ENCODE measurements at places on chromosomes 16 and 17. TPM values are rescaled to one million over a fixed set of nuclear protein-coding genes. Genes with fewer than 3 reads are reported as not detected.

Gene KRTAP16-1
- 4.5 TPM for total RNA-seq

GRCh38 chr16:85569615-85570212 is 43.4 kb upstream of the GSE1 start:
- DNase-seq: no peak

DNA sequence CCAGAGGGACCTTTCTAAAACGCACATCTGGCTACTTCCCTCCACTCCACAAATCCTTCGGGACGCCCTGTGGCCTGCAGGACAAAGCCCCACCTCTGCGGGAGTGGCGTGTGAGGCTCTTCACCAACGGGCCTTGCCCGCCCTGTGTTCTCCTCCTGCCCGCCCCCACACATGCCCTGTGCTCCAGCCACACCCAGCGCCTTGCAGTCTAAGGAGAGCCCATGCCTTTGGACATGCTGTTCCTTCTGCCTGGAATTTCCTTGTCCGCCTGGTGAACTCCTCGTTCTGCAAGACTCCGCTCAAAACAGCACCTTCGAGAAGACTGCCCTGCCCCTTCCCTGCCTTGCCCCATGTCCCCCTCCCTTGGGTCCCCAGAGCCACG is 7.4 kb downstream of the ELOB start:
- no peak for DNase-seq

DNA sequence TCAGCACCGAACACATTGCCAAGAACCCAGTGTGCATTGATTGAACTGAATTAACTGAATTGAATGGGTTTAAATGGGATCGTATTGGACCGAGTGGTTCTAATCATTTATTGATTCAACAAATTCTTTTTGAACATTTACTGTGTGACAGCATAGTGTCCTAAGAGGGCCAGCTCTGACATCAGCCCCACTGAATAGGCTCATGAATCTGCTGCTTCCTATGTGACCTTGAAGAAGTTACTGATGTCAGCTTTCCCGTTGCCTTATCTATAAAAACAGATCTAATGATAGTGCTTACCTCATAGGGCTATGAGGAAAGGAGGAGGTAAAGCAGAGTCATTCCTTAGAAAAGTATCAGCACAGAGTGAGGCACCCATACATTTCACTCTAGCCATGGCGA is 226.3 kb downstream of the CBLN1 start:
- DNase-seq: no peak

Gene SMIM5
- 7.2 TPM for total RNA-seq

Gene IRF8
- total RNA-seq: 22.6 TPM

Gene NATD1
- 3.6 TPM for total RNA-seq

- DNase-seq: no peak
These were observed 10.4 kb upstream of the CHMP6 start for GRCh38 chr17:80981062-80981902.

DNA sequence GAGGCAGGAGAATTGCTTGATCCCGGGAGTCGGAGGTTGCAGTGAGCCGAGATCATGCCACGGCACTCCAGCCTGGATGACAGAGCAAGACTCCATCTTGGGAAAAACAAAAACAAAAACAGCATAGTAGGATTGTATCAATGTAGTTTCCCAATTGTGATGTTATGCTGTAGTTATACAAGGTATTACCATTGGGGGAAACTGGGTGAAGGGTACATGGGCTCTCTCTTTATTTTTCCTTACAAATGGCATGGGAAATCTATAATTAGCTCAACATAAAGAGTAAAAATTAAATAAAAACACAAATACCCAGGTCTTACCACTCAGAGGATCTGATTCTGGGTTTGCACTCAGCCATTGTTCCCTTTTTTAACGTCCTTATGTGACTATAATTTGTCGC is 107.9 kb downstream of the KATNIP start:
- DNase-seq: no peak

- DNase-seq: no peak
These were observed 58.4 kb downstream of the EPN2 start for GRCh38 chr17:19295473-19296135.

Gene KRT33B
- 7.7 TPM for total RNA-seq

Gene SLC47A2
- 0.39 TPM for total RNA-seq

DNA sequence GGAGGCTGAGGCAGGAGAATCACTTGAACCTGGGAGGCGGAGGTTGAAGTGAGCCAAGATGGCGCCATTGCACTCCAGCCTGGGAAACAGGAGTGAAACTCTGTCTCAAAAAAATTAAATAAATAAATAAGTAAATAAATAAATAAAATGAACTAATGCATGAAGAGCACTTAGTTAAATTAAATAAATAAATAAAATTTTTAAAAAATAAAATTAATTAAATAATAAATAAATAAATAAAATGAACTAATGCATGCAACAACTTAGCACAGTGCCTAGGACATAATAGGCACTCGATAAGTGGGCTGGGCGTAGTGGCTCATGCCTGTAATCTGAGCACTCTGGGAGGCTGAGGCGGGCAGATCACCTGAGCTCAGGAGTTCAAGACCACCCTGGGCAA is 15.6 kb upstream of the CEP20 start:
- no peak for DNase-seq

DNA sequence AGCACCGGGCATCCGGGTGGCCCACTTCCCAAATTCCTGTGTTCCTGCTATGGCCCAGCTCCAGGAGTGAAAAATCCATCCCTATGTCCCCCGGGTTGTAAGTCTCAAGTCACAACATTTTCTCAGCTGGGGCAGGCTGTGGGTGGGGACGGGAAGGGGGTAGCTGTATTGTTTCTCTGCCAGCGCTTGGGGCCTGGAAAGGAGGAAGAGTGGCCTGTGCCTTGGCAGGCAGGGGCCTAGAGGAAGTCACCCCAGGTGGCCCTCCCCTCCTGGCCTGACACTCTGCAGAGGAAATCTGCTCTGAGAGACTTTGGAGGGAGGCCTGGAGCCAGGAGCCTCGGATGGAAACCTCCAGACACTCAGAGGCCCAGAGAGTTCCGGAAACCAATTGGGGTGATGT is 10.6 kb upstream of the SCN4A start:
- DNase-seq: no peak

GRCh38 chr16:4860727-4861342 is 13.6 kb downstream of the UBN1 start:
- DNase-seq: no peak

Gene KRT14
- total RNA-seq: 763 TPM

- DNase-seq: peak; percentile 30
These were observed 74.1 kb downstream of the SOCS1 start for GRCh38 chr16:11181899-11182279.

- DNase-seq: no peak
These were observed 22.1 kb downstream of the FCSK start for GRCh38 chr16:70476272-70477020.

- DNase-seq: no peak
These were observed 140.5 kb downstream of the SEC14L1 start for GRCh38 chr17:77281122-77281903.

Gene ABCC12
- total RNA-seq: 0.10 TPM

Gene WFDC1
- total RNA-seq: 5.8 TPM

GRCh38 chr17:80919331-80920311 is 72.0 kb upstream of the CHMP6 start:
- no peak for DNase-seq

DNA sequence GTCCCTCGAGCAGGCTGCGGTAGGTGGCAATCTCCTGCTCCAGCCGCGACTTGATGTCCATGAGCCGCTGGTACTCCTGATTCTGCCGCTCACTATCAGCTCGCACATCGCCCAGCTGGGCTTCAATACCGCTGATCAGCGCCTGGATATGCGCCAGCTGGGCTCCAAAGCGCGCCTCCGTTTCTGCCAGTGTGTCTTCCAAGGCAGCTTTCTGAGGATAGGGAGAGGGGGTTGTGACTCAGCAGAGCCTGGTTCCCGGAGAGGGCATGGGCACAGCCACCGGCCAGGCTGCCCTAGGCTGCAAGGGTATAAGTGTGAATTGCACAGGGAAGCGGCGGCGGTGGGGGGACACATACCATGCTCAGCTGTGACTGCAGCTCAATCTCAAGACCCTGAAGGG is 4.3 kb downstream of the KRT19 start:
- DNase-seq: no peak

Gene PLD2
- 24.5 TPM for total RNA-seq

GRCh38 chr16:89374393-89374960 is 115.9 kb downstream of the ANKRD11 start:
- no peak for DNase-seq

DNA sequence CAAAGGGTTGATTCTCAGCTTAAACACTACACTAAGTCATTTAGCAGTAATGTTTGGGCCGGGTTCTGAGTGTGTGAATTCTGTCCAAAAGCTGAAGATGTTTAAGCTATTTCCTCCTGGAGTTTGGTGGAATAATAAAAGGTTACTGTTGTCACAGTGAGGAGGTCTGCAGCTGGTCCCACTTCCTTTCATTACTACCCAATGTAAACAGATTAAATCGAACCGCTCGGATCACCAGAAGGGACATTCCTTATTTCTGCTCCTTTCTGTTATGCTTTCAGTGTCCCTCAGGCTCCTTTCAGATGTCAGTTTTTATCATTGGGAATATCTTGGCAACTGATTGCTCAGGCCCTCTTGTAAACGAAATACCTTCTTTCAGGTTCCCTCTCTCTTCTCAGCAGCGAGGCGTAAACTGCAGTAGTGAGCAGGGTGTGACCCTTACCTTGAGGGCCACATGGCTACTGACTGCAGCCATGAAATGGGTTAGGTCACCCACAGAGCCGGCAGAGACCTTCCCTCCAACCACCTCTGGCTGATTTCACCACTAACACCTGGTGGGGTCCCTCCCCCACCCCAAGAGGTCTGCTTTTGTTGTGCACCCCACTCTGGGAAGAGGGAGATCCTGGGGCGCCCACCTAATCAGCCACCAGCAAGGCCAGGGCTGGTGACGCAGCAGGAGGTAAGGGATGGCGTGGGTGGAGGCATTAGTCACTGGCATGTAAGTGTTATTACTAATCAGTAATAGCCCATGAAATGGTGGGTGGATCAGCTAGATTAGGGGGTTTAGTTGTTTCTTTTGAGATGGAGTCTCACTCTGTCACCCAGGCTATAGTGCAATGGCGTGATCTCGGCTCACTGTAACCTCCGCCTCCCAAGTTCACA is 117.6 kb downstream of the VPS53 start:
- DNase-seq: no peak

GRCh38 chr17:19652595-19652994 is 4.0 kb downstream of the ALDH3A2 start:
- no peak for DNase-seq

- DNase-seq: no peak
These were observed 10.2 kb upstream of the CBX8 start for GRCh38 chr17:79806863-79807720.

GRCh38 chr16:6836766-6837165 is 495.9 kb upstream of the RBFOX1 start:
- no peak for DNase-seq

Gene HP
- total RNA-seq: 12.7 TPM

Gene TNK1
- total RNA-seq: 2.5 TPM

All from skin of body (tissue), 3 donors.